ENCODE measurements at places on chromosomes 4 and X.

DNA sequence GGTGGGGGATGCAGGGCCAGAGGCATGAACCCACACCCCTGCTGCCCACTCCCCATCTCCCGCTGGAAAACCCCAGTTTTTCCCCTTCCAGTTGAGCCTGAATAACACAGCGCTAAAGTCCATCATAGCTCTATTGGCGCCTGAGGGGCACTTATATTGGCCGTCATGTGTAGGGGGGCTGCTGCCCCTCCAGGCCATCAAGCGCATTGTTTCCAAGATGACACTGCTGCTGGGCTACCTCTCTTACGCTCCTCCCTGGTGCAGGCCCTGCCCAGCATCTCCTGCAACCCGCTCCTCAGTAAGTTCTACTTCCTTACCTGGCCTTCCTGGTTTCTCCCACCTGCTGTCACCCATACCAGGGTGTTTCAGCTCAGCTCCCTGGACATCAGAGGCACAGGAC, 205.0 kb upstream of the RPL34 start:
- DNase-seq = no peak

DNA sequence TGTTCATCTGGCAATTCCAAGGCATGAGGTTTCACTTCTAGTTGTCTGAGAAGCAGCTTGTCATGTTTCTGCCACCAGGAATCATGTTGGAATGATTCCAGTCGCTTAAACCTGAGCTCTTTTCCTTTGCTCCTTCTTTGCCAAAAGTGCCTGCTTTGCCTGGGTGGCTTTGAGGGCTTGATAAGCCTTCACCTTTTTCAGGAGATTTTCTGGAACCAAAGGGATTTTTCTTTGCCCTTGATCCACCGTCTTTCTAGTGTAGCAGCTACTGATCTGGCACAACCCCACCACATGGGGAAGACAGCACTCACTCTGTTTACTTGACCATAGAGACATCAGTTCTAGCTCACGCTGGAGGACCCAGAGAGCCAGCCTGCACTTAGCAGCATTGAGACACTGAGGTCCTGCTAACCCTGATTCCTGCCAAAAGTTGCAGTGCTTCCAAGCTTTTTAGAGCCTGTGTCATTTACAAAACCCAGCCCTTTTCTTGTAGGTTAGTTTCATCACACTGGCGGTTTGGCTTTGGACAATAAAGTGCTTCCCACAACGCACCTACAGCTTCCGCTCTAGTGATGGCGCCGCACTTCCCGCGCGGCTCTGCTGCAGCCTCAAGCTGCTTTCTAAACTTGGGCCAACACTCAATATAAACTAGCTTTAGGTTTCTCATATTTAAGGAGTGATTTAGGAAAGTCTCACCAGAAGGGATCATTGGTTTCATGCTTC, 7.3 kb upstream of the CCNI start:
- DNase-seq = no peak

GRCh38 chrX:16664626-16665025, 14.7 kb downstream of the S100G start:
- no peak for DNase-seq

DNA sequence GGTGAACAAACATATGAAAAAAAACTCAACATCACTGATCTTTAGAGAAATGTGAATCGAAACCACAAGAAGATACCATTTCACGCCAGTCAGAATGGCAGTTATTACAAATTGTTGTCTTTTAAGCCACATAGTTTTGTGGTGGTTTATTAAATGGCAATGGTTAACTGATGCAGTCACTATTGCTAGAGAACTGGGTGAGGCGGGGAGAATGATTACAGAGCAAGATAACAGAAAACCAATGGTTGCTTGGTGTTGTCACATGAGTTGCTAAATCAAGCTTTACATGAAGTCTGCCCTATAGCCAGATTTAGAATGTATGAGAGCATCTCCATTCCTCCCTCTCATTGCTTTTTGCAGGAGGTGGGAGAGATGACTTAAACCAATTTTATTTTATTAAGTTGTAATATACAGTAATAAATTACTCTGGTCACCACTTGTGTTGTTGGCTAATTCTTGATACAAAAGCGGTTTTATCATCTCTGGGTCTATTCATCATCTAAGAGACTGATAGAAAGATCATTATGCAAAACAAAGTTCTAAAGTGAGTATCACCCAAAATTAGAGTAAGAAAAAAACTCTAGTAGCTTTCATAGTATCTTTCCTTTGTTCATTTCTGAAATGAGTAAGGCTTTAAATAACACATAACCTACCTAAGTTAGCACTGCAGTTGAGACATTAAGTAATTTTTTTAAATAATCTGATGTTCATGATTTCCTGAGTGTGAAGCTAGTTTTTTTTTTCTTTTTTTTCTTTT, 859.5 kb downstream of the STIM2 start:
- DNase-seq = no peak

DNA sequence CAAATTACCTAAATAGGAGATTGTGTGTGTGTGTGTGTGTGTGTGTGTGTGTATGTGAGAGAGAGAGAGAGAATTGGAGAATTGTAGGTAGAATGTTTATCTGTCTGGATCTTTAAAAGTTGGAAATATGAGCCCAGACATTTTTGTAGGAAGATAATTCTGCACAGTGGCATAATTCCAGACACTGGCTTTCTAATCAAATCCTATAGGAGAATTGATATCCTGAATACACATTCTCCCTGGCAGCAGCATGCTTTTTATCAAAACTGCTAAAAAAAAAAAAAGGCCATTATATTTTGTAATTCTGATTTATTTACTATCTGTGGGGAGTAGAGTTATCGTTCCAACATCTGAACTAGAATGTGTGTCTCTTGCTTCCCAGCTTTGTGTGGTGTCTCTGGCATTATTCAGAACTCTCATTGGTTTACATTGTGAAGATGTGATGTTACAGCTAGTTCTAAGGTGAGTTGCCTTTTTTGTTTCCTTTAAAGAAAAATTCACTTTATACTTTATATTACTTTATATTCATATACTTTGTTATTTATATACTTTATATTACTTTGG, 122.4 kb downstream of the GATB start:
- no peak for DNase-seq

- DNase-seq = peak; percentile 55
Measured at GRCh38 chr4:87150498-87151261, 69.7 kb downstream of the KLHL8 start.

DNA sequence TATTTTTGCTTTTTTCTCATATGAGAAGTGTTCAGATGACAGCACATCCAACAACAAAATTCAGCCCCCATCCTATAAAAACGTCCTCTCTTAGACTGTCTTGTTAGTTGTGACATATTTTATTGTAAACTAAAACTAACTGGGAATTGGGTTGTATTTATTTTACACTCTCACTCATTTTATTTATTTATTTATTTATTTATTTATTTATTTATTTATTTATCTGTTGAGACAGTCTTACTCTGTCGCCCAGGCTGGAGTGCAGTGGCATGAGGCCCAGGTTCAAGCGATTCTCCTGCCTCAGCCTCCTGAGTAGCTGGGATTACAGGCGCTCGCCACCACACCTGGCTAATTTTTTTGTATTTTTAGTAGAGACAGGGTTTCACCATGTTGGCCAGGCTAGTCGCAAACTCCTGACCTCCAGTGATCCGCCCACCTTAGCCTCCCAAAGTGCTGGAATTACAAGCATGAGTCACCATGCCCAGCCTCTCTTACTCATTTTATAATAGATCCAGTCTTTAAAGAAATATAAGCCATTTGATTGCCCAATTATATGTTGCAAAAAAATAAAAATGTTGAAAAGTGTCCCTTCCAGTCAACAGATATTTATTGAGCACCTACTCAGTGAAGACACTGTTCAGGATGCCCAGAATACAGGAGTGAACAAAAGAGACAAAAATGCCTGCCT, 44.6 kb downstream of the PALLD start:
- DNase-seq = no peak

DNA sequence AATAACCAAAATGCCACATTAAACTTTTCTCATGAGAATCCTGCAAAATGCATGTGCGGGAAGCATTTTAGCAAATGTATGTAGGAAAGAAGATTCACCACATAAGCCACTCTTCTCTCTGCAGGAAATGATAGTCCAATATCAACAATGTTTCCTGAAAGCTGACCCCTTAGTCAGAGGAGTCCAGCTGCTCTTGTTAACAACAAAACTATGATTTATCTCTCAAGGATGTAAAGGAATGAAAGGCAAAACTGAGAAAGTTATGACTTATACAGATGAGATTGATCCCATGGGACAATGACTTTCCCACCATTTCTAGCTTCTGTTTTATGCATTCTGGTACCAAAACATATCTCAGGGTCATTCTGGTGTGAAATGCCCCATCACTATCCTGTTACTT, 125.0 kb upstream of the EDNRA start:
- DNase-seq = no peak

- no peak for DNase-seq
Measured at GRCh38 chr4:113979148-113979904, at the start of gene ARSJ. Gene ARSJ, minus strand, starts transcription at chr4:113979647. Its CDS starts 813 bp downstream, at chr4:113978834.

GRCh38 chr4:41324861-41325260, 68.1 kb downstream of the UCHL1 start:
- no peak for DNase-seq

DNA sequence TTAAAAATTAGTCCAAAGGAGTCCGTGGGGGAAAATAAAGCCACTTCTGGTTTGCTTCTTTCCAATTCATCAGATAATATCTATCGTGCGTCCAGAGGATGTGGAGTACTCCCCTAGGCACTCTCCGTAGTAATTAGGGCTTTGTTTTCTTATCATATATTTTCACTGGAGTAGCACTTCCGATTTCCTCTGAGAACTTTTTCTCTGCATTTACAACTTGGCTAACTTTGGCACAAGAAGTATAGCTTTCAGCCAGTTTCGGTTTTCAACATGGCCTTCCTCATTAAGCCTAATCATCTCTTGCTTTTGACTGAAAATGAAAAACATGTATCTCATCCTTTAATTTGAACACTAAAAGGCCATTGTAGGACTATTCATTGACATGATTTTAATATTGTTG, 80.5 kb downstream of the CASP3 start:
- DNase-seq = no peak

GRCh38 chr4:108029731-108030130, 40.0 kb downstream of the HADH start:
- no peak for DNase-seq

DNA sequence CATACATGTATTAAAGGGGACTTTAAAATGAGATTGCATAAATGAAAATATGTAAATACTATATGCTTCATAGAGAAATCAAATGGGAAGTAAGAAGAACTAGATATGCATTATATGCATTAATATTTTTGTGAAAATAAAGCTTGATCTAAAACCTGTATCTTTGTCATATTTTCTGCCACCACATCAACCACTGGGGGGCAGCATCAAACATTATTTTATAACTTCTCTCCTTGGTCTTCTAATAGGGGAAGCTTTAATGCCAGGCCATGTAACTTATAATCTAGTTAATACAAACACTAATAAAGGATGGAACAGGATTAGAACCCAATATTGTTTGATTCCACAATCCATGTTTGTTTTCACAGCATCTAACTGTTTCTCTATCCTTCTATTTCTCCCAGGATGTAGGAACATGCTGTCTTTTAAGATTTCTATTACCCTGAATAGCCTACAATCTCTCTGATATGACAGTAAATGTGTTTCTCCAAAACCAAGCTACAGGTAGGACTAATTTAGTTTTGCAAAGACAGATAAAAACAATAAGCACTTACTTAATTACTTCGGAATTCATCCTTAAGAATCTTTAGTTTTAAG, 10.0 kb downstream of the QRFPR start:
- DNase-seq = peak; percentile 23

DNA sequence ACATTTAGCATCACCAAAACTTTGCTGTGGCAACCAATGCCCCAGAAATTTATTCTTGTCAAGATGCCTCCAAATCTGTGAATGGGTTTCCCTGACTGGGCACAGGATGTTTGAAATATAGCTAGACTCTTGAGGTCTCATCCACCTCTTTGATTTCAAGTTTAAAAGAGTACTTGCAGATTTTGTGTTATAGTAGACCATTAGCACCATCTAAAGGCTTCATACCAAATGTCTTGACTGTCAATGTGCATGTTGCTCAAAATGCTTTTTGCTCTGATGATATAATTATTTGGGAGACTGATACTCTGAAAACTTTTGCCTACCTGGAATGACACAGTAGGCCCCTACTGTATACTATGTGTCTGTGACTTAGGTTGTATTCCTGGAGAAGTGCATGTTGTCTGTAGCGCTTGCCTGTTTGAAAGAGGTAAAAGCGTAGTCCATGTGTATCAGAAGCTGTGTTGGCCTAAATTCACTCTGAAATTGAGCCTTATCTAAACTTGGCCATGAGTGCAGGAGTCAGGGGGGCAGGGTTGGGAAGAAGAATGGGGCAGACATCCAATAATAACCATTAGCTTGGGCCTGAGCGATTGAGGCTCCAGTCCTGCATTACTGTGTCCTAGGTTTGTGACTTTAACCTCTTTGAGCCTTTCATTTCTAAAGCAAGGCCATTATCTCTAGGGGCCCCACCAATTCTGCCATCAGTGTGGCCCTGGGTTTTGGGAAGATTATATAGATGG, 33.8 kb downstream of the NDP start:
- DNase-seq = no peak

- no peak for DNase-seq
Measured at GRCh38 chr4:83692028-83692427, 156.1 kb downstream of the GPAT3 start.

- DNase-seq = no peak
Measured at GRCh38 chr4:67933755-67934154, 29.5 kb downstream of the TMPRSS11A start.

DNA sequence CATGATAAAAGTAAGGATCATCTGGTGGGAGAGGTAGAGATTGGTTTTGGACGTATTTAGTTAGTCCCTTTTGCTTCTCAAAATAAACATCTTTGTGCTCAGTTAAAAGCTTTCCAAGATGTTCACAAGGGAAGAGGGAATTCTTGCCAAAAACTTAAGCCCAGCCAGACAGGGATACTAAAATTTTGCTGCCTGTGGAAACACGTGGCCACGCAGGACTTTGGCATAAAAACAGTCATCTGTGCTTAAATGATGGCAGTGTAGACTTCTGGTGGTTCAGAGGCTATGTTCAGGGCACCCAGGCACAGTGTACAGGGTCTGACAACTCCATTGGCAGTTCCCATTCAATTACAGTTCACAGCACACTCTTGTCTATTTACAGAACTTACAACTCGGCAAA, 93.2 kb upstream of the JADE1 start:
- DNase-seq = no peak

DNA sequence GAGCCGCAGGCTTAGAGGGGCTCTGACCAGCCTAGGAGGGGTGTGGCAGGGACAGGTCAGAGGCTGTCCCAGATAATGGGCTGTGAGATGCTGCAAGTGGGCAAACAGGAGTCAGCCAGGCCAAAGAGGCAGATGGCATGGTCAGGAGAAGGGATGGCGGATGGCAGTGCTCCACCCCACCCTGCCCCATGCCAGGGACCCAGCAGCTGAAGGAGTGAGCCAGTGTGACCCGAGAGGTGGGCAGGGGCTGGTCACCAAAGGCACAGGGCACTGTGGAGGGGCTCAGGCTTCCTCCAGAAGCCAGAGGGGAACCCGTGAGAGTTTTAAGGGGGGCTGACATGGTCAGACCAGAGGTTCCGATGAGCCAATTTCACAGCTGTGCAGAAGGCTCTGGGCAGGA, 96.9 kb downstream of the WFS1 start:
- no peak for DNase-seq

GRCh38 chrX:10356979-10357378, 200.2 kb downstream of the CLCN4 start:
- no peak for DNase-seq

GRCh38 chr4:16524911-16525554, 298.8 kb upstream of the TAPT1 start:
- no peak for DNase-seq
